ENCODE measurements at places on chromosomes 13 and 19.
A peak's percentile ranks its signal among the peaks of the same experiment; 100 is the strongest.

GRCh38 chr19:13623716-13624710 is 117.7 kb upstream of the CACNA1A start:
- DNase-seq = no peak

DNA sequence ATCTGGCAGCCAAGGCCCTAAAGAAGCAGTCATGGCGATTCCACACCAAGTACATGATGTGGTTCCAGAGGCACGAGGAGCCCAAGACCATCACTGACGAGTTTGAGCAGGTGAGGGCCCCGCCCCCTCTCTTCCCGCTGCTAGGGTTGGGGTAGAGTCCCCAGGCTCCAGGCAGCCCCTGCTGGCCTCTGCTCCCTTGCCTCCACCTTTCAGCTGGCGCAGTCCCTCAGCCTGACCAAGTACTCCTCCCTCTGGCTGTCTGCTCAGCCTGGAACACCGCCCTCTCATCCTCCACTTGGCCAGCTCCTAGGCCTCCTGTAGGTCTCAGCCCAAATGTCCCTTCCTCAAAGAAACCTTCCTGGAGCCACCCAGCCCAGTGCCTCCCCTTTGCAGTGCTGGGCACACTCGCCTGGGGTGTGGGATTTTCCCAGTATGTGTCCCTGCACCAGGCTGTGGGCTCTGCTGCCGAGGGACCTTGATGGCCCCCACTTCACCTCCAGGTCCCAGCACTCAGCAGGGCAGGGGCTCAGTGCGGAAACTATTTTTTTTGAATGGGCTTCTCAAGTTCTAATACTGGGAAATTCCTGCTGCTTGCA is 5.7 kb downstream of the LENG1 start:
- DNase-seq = no peak

DNA sequence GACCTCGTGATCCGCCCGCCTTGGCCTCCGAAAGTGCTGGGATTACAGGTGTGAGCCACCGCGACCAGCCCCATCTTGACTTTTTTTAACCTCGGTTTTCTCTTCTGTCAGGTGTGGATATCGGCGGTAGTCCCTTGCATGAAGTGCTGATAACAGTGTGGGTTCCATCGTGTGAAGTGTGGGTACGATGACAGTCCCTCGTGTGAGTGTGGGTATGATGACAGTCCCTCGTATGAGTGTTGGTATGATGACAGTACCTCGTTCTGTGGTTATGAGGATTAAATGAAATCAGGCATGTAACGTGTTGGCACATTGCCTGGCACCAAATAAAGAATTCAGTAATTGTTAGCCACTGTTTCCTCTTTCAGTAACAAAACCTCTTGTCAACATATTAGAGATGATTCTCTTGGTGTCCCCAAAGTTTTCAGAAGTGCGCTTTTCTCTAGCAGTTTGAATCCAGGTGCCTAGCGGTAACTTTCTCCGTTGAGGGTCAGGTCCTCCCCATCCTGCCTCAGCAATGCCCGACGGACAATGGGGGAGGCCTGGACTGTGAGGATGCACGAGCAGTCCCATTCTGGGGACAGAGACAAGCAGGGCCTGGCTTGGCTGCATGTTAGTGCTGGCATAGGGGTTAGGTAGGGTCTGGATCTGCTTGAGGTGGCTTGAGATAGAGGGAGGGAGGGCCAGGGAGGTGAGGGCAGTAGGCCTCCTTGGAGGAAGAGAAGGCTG is 15.3 kb downstream of the GATAD2A start:
- DNase-seq = no peak

- DNase-seq = no peak
Measured at GRCh38 chr19:6610934-6611852, 20.2 kb upstream of the CD70 start.

DNA sequence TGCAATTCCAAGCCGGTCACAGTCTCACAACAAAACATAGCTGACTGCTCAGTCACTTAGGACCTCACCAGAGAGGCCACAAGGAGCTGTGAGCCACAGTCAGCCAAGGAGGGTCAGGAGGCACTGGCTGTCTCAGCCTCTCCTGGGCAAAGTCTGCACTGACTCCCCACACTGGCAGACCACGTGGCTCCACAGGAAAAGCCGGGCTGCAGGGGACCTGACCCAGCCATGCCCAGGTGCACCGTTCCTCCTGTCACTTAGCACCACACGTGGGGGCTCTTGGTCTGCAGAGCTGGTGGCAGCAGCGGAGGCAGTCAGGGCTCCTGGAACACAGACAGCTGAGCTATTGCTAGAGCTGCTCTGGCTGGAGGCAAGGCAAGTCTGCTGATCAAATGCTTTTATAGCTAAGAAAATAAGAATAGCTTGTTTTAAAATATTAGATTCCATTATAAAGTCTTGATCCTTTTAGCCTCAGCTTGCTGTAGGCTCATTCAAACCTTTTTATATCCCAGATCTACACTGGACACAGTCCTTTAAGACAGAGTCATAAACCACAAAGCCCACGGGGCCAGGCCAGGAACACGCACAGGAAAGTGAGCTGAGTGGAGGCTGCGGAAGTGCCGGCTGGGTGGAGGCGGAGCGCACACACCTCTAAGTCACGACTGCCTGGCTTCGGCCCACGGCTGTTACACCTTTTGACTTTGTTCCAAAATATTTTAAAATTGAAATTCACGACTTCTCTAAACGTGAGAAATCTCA is 744.1 kb downstream of the UQCRFS1 start:
- no peak for DNase-seq

- DNase-seq = no peak
Measured at GRCh38 chr13:75147946-75148345, 334.0 kb downstream of the TBC1D4 start.

GRCh38 chr13:100848304-100848703 is 173.7 kb upstream of the TMTC4 start:
- no peak for DNase-seq

- DNase-seq = no peak
Measured at GRCh38 chr19:2325281-2326046, 2.9 kb downstream of the LSM7 start.

- DNase-seq = no peak
Measured at GRCh38 chr13:101811284-101811839, 358.9 kb downstream of the ITGBL1 start.

- DNase-seq = peak; percentile 73
Measured at GRCh38 chr13:91347996-91348905, 764 bp downstream of the MIR17HG start.

GRCh38 chr13:110644892-110645521 is 29.7 kb downstream of the NAXD start:
- DNase-seq = peak; percentile 18

- no peak for DNase-seq
Measured at GRCh38 chr19:50419580-50420035, 870 bp downstream of the SPIB start.

- no peak for DNase-seq
Measured at GRCh38 chr19:11421371-11422098, 2.4 kb upstream of the RGL3 start.

DNA sequence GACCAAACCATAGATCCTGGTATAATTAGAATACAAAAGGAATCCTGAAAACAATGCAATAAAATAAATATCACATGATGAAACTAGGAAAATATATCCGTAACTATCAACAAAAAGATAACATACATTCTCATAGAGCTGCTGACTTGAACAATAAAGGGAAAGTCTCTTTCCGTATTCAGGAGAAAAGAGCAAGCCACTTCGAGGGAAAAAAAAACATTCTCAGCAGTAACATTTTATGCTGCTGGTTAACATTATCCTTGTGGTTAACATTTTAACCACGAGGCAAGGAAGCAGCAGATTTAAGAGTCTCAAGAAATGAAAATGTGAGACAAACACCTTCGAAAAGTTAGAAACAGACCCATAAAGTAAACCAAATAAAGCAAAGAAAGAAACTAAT is 25.8 kb downstream of the NALCN start:
- DNase-seq = no peak

- no peak for DNase-seq
Measured at GRCh38 chr19:18307271-18307681, 15.6 kb downstream of the LSM4 start.

GRCh38 chr13:82647540-82647939 is 1234.7 kb downstream of the SLITRK1 start:
- no peak for DNase-seq

- no peak for DNase-seq
Measured at GRCh38 chr13:21420706-21421105, 38.4 kb downstream of the ZDHHC20 start.

- no peak for DNase-seq
Measured at GRCh38 chr19:10419200-10419645, 1.1 kb upstream of the PDE4A start.

DNA sequence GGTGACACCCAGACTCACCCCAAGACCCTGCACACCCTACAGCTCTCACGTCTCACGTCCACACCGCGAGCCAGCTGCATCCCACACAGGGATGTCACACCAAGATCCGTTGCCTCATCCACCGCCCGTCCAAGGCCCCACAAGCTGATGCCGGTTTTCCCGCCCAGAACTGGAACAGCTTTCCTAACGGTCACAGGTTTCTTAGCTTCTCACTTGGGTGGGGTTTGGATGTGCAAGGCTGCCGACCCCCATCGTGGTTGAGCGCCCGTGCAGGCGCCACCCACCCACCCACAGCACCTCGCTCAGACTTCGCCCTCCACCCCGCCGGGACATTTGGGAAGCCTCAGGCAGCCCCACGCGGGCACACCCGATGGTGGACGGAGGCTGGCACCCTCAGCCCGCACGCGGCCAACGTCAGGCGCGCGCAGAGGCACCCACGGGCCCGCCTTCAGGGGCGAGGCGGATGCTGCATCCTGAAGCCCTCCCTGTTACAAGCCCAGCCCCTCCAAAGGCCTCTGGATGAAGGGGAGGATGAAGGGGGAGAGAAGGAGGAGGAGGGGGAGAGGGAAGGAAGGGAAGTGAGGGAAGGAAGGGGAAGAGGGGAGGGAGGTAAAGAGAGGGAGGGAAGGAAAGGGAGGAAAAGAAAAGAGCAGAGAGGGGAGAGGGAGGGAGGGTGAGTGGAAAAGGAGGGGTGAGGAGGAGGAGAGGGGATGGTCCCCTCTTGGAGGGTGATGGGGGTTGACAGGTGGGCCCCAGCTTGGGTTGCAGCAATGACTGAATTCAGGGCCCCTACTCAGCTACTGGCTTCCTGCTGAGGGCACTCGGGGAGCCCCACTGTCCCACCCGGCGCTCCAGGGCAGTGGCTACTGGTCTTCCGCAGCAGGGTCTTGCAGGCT is 12.8 kb downstream of the ONECUT3 start:
- no peak for DNase-seq

DNA sequence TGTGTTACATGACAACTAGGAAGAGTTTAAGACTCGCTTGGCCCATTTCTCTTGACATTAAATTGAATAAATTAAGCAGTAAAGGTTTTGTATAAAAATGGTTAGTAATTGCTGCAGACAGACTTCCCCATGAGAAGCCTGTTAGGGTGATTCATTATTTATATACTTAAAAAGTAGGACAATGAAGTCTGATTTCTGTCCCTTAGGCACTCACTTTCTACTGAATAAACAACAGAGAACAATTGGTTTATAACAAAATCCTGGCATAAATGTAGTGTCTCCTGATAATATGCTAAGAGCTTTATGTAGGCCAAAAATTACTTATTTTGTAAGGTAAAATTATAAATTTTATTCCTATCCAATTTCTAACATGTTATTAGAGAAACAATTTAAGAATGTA is 2138.5 kb upstream of the PCDH20 start:
- no peak for DNase-seq

- no peak for DNase-seq
Measured at GRCh38 chr19:2841855-2842574, 740 bp downstream of the ZNF555 start.

DNA sequence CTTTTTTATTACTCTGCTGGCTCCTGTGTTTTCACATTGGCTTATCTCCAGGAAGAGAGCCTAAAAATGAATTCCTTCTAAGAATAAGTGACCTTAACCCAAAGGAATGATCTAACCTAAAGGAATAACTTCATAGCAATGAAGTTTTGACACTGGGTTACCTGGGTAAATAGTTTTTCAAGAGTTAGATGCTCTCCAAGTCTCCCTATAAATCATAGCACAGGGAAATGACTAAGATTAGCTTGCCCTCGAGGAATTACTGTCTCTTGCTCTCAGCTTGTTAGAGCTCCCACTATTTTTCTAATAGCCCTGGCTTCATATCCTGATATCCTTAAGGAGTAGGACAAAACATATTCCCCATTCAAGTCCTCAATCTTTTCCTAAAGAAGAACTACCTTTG is 66.3 kb downstream of the SPRY2 start:
- DNase-seq = no peak

DNA sequence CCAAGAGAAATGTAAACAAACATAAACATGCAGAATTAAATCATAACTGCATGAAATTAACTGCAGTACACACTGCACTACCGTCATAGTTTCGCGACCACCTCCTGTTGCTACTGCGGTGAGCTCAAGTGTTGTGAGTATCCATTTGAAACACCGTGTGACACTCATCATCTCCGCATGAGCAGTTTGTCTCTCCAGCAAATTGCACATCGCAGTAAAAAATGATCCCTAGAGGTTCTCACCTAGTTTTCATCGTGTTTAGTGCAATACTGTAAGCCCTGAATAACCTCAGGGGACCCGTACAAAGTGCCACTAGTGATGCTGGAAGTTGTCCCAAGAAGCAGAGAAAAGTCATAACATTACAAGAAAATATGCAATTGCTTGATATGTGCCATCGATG is 147.7 kb downstream of the DPF1 start:
- DNase-seq = no peak

- no peak for DNase-seq
Measured at GRCh38 chr13:110506859-110507566, 54.5 kb downstream of the RAB20 start.

- peak; percentile 68 for DNase-seq
Measured at GRCh38 chr19:13154911-13155471, 4.8 kb downstream of the IER2 start.

DNA sequence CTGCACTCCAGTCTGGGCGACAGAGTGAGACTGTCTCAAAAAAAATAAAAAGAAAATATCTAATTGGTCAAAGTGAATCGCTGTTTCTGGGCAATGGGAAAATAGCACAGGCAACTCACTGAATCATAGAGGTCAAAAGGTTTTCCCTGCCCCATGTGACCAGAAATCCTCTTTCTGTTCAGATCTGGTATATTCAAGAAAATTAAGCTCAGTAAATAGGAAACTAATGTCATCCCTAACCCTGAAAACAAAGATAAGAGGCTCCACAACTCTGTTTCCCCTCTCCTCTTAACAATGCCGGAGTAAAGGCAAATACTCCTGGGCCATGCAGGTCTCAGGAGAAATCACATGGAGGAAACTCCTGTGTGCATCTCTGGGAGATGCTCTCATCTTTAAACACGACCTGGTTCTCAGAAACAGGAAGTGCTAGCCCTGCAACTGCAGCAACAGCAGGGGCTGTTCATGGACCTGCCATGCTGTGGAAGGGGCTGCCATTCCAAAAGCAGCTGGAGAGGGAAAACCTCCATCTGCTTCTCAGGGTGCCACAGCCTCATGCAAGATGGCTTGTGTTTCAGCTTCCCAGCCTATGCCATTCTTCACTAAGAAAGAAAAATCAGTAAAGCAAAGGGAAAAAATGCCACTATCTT is 47.5 kb upstream of the SLC7A9 start:
- no peak for DNase-seq

GRCh38 chr13:95644601-95645052 is at the start of gene DZIP1:
Gene DZIP1, minus strand, starts transcription at chr13:95644706. Its CDS starts 2,677 bp downstream, at chr13:95642029.
- no peak for DNase-seq

GRCh38 chr19:38654628-38655055 is 7.2 kb downstream of the ACTN4 start:
- DNase-seq = no peak
